RPMI7951 (cell line): ENCODE measurements at places on chromosomes 1 and 21. TPM values are rescaled to one million over a fixed set of nuclear protein-coding genes. Genes with fewer than 3 reads are reported as not detected.

- DNase-seq, result no peak
Observed at GRCh38 chr1:112761714-112762480, 46.8 kb upstream of the PPM1J start.

- DNase-seq, result no peak
Observed at GRCh38 chr1:189751311-189751710, 726.4 kb downstream of the BRINP3 start.

GRCh38 chr1:181038399-181038873, 4.7 kb downstream of the MR1 start:
- DNase-seq, result peak; percentile 64

DNA sequence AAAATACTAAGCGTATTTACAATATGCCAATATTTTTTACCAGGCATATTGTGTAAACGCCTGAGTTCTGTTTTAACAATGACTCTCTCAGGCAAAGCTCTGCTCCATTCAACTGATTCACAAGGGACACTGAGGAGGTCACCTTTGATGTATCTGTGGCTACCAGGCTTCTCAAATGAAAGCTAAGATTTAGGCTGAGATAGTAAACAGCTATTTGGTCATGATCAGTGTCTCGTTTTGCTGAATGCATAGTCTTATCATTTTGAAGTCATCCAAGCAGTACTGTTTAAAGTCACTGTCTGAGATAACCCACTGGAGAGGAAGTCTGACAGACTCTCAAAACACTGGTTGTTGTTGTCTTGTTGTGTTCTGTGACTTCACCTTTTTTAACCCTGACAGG, 13.7 kb upstream of the PLPPR5 start:
- DNase-seq, result no peak

DNA sequence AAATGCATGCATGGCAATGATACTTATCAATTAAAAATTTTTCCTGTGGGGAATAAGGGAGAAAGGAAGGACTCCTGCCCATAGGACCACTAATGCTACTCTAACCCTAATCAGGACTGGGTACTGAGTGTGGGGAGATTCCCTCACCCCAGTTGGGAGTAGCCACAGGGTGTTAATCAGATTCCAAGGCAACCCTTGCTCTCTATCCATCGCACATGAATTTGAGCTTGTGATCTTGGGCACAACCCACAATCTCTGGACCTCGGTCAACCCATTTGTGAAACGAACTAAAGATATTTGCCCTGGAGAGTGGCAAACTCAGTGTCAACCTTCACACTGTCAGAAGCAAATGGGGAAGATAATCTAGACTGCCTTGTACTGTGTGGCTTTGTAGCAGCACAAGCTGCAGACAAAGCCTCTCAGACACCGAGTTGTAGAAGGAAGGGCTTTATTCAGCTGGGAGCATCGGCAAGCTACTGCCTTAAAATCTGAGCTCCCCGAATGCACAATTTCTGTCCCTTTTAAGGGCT, 69.5 kb downstream of the SERINC2 start:
- no peak for DNase-seq

- peak; percentile 88 for DNase-seq
Observed at GRCh38 chr1:94622757-94623156, 81.2 kb upstream of the F3 start.

DNA sequence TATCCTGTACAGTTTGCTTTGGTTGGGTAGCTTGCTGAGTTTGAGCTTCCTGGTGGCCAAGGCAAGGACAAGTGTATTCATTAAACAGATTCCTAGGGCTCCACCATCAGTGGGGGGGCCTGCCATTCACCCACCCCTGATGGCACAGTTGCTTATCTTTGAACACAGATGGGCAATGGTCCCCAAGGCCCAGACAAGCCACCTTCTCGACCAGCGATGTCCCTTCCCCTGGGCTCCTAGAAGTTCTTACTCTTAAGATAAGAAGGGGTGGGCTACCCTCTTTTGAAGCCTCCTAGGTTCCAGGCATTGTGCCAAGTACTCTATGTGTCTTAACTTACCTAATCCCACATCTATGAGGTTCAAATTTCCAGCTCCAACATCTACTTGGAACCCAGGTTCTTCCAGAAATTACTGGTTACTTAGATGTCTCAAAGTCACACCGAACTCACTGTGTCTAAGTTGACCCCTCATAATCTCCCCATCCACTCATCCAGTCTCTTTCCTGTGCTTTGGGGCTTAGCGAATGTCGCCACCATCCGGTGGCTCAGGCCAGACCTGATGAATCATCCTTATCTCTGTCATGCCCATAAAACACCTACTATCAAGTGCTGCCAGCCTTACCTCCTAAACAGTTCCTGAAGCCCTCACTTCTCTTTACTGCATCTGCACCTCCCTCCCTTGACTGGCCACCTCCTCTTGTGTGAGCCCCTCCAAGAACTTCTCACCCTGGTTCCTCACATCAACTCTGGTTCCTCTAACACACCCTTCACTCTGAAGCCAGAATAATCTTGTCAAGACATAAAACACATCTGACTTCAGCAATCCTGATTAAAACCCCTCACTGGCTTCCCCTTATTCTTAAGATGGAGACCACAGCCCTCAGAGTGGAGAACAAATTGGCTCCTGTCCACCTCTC, 50.1 kb downstream of the KLHDC7A start:
- peak; percentile 6 for DNase-seq

- peak; percentile 52 for DNase-seq
Observed at GRCh38 chr1:16903054-16903453, 7.3 kb downstream of the RNU1-2 start.

GRCh38 chr21:33281096-33281652, 15.0 kb downstream of the IL10RB start:
- DNase-seq, result no peak

GRCh38 chr1:28115267-28115666, 26.9 kb upstream of the EYA3 start:
- DNase-seq, result no peak

GRCh38 chr1:82161700-82162141, 361.0 kb downstream of the ADGRL2 start:
- no peak for DNase-seq

GRCh38 chr1:203199816-203200571, 13.5 kb upstream of the CHI3L1 start:
- DNase-seq, result peak; percentile 44

GRCh38 chr1:40563266-40563665, 31.8 kb downstream of the ZNF684 start:
- DNase-seq, result peak; percentile 5

DNA sequence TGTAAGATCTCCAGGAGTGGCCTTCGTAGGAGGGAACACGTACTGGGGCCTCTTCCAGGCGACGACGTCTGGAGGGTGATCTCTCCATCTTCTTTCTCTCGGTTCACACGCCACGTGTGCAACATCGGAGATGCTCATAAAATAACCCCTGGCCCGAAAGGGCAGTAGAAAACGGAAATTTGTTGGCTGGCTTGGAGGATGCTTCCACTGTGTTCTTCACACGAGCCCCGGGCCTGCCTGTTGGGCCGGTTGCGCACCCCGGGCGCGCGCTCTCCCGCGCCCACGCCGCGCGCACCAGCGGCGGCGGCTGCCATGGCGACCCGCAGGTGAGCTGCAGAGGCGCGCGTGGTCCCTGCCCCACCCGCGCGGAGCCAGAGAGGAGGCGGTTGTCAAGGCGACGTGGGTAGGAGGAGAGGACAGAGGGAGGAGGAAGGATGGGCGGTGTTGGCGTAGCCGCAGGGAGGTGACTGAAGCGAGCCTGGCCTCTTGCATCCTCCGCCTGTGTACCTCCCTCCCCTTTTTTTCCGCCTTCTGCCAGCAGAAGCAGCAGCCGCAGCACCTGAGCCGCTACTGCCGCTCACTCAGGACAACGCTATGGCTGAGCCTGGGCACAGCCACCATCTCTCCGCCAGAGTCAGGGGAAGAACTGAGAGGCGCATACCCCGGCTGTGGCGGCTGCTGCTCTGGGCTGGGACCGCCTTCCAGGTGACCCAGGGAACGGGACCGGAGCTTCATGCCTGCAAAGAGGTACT, at the start of gene ELAPOR1:
Gene ELAPOR1 (plus strand): TSS at position 526 of the 752 bp plus-strand sequence. CDS start 69 bp downstream, at position 595.
- peak; percentile 26 for DNase-seq

DNA sequence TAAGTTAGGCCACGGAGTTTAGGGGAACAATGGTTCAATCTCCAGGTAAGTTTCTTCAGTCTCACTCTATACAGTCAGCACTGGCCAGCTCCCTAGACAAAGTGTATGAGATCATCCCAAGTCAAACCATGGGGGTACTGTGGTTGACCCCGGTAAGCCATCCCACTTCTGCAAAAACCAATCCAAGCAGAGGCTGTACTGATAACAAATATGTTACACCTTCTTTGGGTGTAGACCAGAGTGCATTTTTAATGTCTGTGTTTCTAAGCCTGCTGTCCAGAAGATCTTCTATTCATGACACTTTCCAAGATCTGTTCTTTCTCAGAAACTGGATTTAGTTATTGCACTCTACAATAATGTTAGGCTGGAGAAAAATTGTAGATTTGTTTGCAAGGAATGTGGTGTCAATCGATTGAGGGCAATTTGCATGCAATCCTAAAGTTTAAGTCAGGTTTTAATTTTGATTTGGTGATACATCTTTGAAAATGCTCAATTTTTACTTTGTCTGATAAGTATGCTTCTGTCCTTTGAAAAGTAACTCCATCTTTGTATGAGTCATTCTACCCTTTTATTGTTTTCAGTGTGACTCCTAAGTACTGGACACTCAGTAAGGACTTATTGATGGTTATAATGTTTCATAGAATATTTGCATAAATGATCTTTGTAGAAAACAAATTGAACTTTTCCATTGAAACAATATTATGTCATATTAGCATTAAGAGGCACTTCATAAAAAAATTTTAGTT, 152.4 kb downstream of the HLX start:
- DNase-seq, result no peak

- DNase-seq, result no peak
Observed at GRCh38 chr1:84165601-84166000, 21.5 kb downstream of the PRKACB start.

DNA sequence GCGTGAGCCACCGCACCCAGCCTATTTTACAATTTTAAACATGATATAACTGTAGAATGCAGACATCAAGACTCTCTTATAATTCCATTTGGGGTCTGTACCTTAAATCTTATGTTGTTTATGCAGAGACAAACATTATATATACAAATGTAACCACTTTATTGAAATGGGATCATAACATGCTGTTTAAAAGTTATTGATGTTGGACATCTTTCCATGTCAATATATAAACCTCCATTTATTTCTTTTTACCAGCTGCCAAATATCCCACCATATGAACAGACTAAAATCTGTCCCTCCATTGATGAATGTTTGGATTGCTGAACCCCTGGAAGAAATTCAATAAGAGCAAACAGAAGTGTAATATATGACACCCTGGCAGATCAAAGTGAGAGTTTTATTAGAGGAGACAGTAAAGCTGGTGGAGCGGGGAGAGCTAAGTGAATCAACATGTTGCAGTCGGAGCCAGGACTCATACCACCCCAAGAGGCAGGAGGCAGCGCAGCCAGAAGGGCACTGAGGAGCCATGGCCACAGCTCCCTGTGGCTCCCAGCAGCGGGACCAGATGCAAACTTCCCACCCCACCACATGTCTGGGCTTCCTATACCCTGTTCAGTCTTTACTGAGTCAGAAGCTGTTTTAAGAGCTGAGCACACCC, 4.7 kb upstream of the PCSK9 start:
- DNase-seq, result no peak

GRCh38 chr1:52592637-52593323, 9.4 kb upstream of the GPX7 start:
- DNase-seq, result no peak

DNA sequence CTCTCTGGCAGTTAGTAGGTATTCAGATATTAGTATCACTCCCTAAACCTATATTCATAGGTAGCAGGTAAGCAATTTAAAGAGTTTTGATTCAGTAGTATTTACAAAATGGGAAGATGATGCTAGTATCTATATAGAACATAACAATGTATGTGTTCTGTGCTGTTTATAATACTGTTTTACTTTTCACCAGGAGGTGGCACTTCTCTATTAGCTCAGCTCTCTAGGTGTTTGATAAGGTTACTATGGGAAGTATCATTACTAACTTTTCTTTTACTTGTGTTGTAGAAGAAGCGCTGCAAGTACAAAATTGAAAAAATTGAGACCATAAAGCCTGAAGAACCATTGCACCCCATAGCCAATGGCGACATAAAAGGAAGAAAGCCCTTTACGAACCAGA, 49.4 kb upstream of the FASLG start:
- DNase-seq, result peak; percentile 19

GRCh38 chr1:186819126-186819525, 9.6 kb upstream of the PLA2G4A start:
- peak; percentile 47 for DNase-seq

DNA sequence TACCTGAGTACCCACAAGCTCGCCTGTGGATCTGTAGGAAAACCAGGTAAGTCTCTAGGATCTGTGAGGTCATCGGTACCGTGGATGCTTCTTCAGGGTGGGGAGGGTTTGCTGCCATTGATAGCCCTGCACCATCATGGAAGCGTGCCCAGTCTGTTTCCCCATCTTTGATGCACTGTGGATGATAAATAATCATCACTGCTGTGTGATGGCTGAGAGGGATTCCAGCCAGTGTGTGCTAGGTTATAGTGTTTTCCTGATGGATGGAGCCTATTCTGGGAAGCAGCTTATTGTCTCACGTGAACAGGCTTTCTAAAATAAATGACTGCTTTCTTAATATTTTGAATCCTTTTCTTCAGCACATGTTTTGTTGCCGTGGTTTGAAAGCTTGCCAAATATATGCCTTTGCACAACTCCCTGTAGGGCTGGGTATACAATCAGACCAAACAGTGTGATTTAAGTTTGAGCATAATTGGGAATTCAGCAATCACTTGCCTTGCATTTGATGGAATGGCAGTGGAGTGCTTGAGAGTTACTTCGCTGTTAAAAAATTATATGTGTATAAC, 113.8 kb downstream of the CAMTA1 start:
- DNase-seq, result peak; percentile 8

- DNase-seq, result no peak
Observed at GRCh38 chr1:116754198-116754977, at the start of gene CD2. Gene CD2, plus strand, starts transcription at chr1:116754430. Its CDS starts 63 bp downstream, at chr1:116754493.

GRCh38 chr1:64901663-64902062, 64.7 kb downstream of the JAK1 start:
- no peak for DNase-seq

- no peak for DNase-seq
Observed at GRCh38 chr1:108695535-108695934, 3.4 kb downstream of the PRPF38B start.

DNA sequence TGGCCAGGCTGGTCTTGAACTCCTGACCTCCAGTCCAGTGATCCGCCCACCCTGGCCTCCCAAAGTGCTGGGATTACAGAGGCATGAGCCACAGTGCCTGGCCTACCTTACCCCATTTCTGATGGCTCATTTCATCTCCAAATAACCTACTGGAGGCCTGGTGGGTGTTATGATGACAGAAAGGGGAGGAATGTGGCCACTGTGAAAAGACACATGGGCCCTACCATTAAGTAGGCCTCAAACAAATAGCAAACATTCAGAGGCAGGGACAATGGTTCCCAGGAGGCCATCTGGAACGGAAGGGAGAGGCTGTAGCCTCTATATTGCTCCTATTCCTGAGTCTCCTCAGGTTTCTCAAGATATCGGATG, 932 bp upstream of the FCRLA start:
- no peak for DNase-seq

LMOD1 gene
- total RNA-seq, result 0.49 and 0.60 TPM in 2 replicates

OR2L3 gene
- total RNA-seq, result not detected in 2 replicates

DIRAS3 gene
- total RNA-seq, result not detected in 2 replicates

CADM3 gene
- total RNA-seq, result 0.96 and 1.2 TPM in 2 replicates

AMY1C gene
- not detected in 2 replicates for total RNA-seq

CD247 gene
- 0.20 TPM in 1 of 2 replicates, not detected in the other for total RNA-seq

FALEC gene
- not detected in 2 replicates for total RNA-seq

TRPM2 gene
- 6.7 and 10.4 TPM in 2 replicates for total RNA-seq

CFHR1 gene
- total RNA-seq, result not detected in 2 replicates

PLA2G2F gene
- total RNA-seq, result not detected in 2 replicates

SYNC gene
- 20.5 and 21.5 TPM in 2 replicates for total RNA-seq

SPRR4 gene
- not detected in 2 replicates for total RNA-seq

ZMYND12 gene
- 0.12 and 1.7 TPM in 2 replicates for total RNA-seq

TAF12 gene
- total RNA-seq, result 47.9 and 58.5 TPM in 2 replicates

SLC44A3 gene
- total RNA-seq, result 0.98 and 1.1 TPM in 2 replicates
